ENCODE measurements at places on chromosomes 2 and 18.

DNA sequence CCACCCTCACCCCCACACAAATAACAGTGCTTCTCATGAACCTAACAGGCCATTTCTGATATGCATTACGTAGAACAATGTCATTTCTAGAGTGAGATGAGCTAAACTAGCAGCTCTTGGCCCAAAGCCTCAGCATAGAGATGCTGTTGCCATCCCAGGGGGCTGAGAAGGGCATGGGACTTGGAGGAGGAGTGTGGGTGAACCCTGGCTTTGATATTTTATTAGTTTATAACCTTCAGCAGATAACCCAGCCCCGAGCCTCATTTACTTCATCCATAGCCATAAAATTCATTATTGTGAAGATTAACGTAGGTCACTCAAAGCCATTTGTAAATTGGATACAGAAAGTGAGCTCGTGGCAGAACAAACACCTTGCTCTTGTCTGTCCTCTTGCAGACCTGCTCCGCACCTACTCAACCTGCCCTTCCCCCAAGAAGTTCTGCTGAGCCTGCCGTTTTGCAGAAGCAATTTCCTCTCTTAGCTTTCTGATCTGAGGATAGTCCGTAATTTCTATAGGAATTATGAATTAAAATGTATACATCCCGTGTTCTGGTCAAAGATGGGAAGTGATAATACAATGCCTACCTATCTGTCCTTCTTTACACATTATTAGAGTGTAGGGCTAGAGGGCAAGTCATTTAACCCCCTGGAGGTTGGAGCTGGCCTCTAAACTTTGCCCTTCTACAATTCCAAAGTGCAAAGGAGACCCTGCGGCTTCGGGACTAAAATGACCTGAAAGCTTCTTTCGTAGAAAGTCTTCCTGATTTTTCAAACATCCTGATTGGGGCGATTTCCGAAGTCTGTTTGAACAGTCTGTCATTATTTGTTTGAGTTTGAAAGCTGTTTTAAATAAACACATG lies 187.4 kb downstream of the BCL2 start:
- DNase-seq = no peak

DNA sequence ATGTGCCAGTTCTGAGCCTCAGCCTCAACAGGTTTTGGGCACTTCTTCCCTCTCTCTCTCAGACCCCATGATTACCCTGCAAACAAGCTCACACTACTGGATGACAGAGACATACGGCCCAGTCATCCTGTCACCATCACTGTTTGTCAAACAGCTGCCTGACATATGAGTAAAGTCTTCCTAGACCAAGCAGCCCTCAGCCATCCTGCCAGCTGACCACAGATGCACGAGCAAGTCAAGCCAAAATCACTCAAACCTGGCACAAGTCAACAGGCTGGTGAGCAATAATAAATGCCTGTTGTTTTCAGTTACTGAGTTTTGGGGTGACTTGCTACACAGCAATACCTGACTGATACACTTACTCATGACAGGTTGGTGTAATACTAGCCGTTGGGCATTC lies 75.5 kb upstream of the KLF7 start:
- DNase-seq = no peak

GRCh38 chr2:85326406-85327159 lies 1.2 kb downstream of the TGOLN2 start:
- DNase-seq = no peak

DNA sequence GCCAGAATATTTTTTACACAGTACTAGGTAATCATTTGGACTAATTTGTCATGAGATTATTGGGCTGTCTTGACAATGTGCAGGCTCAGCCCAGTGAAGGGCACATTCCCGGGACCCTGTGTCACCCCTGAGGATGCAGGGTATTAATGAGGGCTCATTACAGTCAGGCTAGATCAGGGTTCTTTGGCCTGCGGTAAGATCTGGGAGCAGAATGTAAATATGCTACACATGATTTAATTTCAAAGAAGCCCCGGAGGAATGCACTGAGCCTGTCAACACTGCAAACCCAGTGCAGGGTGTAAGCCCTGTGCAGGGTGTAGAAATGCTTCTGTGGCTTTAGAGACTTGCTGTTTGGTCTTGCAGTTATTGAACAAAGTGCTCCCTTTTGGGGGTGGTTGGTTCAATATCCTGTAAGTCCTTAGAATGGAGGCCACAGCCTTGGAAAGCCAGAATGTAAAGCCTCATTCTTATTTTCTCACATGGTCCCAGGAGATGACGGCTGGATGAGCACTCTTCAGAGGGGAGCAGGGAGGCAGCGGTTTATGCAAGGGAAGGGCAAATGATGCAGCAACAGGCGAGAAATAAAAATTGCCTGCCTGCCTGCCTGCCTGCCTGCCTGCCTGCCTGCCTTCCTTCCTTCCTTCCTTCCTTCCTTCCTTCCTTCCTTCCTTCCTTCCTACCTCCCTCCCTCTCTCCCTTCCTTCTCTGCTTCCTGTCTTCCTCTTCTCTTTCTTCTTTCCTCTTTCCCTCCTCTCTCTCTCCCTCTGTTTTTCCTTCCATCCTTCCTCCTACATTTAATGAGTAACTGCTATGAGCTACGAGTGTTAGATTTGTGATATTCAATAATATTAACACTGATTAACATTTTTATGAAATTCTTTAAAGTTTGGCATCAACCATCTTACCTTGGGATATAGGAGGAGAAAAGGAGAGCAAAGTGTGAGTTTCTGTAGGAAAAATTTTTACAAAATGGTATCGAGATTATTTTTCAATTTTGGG lies 148.8 kb downstream of the VAPA start:
- no peak for DNase-seq

DNA sequence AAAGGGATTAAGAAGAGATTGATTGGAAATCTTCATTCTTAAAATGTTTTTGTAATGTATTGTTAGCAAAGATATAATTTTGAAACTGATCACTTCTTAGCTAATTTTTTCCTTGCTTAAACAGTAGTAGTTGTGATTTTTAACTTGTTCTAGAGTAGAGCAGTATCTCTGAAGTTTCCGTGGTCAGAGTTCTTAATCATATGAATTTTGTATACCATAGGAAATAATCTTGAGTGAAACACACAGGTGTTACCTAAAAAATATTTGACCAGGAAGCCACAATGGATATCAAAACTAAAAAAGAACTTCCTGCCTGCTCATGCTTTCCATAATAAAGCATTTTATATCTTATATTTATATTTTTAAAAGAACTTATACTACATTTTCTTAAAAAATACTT lies 907.1 kb downstream of the ERBB4 start:
- DNase-seq = no peak

All from iPS-NIHi11 (cell line).